Ovary (tissue), 10 donors: ENCODE measurements at places on chromosomes 3 and 15.

DNA sequence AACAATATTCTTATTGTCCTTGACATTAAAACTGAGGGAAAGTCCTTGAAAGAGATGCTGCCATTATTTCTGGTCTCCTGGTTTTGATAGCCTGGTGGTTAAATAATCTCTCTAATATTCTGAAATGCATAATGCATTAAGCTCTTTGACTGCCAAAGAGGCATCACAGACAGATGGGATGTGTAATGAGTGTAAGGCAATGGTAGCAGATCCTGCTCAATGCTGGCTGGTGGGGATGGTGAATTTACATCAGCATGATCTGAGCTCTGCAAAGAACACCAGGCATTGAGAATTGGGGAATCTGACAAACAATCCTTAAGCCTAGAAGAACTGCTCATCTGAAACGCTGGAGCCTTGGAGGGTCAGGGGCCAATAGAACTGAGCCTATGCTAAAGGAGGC lies 528.6 kb upstream of the LMCD1 start:
- no peak for DNase-seq

DNA sequence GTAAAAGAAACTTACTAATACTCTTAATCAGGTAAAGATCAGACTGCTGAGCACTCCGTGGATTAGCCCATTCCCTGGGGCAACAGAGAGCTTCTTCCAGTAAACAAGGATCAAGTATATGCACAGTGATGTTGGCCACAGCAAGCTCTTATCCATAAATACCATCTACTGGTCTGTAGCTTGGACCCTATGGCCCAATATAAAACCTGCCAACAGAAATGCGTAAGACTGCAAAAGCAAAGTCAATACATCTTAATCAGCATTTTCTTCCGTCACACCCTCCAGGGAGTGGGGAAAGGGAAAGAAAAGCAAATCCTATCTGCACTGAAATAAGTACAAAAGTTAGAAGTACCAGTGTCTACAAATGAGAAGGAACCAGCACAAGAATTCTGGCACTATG lies 1082.1 kb downstream of the ZPLD1 start:
- DNase-seq: no peak

- no peak for DNase-seq
Measured at GRCh38 chr3:88235102-88235501, 85.3 kb downstream of the C3orf38 start.

- DNase-seq: no peak
Measured at GRCh38 chr15:50633653-50634052, 52.9 kb downstream of the TRPM7 start.
